ENCODE measurements at places on chromosomes 5 and 9.
A peak's percentile ranks its signal among the peaks of the same experiment; 100 is the strongest.

DNA sequence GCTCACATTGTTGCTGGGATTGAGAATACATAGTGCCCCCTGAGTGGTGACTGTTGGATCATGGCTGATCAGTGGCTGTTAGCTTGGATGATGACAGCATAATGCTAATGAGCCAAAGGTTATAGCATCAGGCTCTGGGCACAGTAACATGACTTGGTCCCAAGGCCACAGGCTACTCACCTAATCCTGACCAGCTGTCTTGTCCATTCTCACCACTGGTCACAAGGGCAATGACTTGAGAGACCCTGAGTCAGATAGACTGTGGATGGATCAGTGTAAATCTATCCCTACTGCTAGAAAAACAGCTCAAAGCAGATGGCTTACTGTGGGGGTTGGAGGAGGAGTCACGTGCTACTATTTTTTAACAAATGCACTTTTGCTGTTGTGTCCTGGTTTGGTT, 74.7 kb downstream of the AOPEP start:
- no peak for DNase-seq

DNA sequence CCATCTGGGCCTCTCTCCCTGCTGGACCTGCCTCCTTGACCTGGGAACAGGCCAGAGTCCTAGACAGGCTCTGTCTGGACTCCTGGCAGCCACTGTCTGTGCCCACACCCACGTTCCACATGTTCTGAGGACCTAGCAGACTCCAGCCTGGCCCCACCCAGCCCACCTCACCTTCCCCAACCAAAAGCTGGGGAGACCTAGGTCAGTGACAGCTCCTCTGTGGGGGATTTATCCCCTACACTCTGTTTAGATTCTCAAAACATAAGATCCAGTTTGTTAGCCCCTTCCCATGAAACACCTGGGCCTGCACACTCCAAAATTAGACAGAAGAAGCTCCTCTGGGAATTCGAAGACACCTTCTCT, 59.8 kb upstream of the ADAMTS2 start:
- DNase-seq = no peak

DNA sequence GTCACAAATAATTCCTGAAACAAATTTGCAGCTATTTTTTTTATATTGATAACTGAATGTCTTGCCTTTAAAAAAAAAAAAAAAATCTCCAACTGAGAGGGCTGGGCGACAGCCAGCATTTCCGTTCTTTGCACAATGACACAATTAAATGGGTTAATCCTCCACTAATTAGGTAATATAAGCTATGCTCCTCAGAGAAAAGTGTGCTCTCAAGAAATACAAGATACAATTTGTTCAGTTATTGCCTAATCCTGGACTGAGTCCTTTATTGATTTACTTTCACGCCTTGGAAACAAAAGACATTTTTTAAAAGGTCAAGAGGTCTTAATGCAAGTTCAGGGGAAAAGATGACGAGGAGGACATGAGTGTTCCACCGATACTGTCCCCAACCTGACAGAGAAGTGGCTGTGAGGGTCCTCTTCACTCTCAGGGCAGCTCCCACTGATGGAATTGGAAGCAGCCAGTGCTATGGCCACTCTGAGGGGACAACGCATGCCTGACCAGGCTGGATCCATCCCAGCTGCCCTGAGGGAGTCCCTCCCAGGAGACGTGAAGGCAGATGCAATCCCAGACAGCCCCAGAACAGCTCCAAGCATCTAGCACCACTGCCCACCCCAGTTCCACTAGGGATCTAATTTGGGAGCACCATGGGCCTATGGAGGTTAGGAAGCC, 220.7 kb downstream of the GNA14 start:
- no peak for DNase-seq

- DNase-seq = no peak
Observed at GRCh38 chr5:52665559-52665958, 122.2 kb upstream of the ITGA1 start.

DNA sequence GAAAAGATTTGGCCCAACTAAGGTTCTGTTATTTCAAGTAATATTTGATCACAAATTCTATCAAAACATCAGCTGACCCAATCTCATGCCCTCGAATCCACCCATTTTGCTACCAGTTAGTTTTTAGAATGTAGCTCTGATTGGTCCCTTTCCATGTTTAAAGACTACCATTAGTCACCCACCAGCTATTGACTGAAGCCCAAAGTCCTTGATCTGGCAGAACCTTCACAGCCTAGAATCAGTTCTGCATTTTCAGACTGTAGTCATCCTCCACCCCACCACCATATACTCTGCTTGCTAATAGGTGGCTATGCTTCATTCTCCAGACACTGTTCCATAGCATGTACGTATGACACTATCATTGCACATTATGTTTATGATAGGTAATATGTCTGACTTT, 182.2 kb upstream of the TARS1 start:
- DNase-seq = no peak

DNA sequence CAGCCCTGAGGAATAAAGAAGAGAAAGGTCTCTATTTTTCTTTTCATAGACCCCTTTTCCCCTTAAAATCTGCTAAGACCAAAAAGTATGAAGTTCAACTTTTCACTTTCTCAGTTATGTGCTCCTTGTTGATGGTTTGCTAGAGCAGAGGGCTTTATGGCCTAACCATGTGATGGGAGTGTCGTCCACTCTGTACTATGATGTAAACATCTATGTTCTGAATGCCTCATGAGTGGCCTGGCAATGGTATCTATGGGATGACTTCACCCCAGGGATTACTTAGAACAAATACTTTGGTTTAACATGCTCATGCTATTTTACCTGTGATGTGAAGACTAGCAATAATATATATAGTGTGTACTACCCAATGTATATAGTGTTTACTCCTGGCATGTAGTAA, 43.7 kb upstream of the MIER3 start:
- no peak for DNase-seq

- no peak for DNase-seq
Observed at GRCh38 chr9:89591274-89592212, 13.3 kb upstream of the GADD45G start.

DNA sequence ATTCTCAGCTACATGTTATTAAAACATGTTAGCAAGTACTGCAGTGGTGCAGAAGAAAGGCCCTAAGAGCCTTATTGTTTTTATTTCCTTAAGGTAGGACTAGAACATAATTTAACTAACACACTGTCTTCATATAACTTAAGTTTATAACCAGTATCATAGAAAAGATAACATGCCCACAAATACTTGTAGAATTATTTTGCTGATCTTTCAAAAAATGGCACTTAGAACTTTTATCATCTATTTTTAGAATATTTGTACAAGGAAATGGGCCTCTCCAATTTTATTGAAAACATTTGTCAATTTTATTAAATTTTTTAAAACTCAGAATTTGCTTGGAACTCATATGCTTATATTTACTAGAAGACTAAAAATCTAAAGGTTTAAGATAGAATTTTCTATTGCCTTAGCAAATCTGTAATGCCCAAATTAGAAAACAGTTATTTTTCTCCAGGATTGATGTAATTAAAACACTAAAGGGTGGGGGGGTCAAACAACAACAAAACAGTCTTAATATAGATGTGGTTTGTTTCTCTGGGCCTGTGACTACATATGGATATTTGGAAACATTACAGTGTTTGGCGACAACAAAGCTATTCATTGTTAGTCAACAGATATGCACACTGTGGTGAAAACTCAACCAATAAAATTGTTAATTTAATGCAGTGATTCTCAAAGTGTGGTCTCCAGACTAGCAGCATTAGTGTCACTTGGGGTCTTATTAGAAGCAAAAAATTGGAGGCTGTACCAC, 360.4 kb downstream of the PDE4D start:
- DNase-seq = no peak

DNA sequence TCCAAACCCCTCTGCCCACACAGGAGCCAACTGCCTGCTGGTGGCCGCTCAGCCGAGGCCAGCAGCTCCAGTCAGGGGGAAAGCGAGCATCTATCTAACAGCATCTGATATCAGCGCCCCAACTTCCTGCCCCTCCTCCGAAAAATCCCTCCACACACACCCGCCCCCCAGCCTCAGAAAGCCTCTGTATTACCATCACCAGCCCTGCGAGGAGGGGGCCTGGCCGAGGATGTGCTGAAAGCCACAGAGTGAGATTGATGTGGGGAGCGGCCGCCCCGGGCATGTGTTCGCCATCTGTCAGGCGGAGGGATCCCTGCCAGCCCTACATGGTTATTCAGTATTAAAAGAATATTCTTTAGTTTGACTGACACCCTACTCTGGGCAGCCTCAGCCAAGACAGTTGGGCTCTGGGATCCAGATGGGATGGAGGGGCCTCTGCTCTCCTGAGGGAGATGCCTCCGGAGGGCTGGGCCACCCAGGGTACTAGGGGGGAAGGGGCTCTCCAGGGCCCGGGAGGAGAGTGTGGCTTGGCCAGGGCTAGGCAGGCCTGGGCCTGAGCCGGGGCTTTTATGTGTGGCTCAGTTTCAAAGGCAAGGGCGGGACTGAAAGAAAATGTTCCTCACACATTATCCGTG, 98.0 kb downstream of the HSD17B3 start:
- DNase-seq = no peak

- DNase-seq = no peak
Observed at GRCh38 chr5:126514558-126515141, 80.4 kb downstream of the ALDH7A1 start.

- DNase-seq = no peak
Observed at GRCh38 chr5:103452666-103453065, 109.9 kb downstream of the NUDT12 start.

- no peak for DNase-seq
Observed at GRCh38 chr9:20242510-20243189, 379.6 kb downstream of the MLLT3 start.

DNA sequence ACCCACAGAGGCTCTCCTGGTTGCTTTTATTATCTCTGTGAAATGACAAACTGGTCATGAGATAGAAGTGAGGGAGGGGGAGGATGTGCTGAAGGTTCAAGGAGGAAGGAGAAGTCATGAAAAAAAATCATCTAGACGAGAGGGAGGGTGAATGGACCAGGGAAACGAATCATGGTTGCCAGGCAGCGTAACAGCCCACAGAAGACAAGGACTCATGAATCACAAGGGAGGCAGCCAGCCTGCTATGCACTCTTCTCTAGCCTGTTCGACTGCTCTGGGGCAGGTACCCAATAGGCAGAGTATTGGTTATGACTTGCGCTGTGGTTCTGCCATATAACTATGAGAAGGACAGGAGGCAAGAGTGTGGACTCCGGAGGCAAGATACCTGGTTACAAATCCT, 475.2 kb downstream of the CDK5RAP2 start:
- DNase-seq = no peak

DNA sequence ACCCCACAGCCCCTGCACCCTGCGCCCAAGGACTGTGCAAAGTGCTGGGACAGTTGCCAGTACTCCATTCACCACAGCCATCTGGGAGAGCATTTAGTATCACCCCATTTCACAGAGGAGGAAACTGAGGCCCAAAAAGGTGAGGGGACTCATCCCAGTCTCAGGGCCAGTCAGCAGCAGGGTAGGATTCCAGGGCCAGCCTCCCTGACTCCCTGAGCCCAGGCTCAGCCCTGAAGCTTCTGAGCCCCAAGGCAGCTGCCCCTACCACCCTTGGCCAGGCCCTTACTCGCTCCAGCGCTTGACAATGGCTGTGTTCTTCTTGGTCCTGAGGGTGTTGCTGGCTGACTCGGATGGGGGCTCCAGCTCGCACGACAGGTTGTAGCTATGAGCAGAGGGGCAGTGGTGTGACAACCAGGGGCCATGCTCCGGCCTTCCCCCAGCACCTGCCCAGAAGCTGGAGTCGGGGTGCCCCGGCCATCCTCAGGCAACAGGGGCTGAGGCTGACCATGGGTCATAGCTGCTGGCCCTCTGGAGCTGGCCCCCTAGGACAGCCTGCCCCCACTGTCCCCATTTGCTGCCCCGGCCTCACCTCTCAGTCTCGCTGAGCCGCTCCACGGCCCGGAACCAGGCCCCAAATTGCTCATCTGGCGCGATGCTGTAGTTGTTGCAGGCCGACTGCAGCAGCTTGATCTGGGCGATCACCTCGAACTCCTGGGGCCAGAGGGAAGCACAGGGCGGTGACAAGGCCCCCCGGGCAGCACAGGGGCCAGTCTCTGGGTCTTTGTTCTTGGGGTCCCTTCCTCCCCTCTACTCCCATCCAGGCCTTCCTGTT, 18.6 kb downstream of the RALGDS start:
- DNase-seq = no peak

DNA sequence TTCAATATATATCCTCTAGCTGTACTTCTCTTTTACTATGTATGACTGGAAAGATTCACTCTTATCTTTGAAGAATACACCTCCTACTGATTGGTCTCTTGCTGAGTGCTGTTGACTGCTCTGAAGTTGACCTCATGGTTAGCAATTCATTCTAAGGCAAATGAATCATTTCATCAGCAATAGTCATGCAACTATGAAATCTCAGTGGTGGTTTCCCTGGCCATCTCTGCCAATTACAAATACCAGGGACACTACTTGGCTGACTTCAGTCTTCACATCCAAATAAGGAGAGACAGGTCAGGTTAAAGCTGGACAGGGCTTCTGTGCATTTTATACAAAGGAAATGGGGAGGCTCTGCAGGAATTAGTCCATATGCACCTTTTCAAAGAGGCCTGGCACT, 333.5 kb upstream of the ACTBL2 start:
- DNase-seq = peak; percentile 29

DNA sequence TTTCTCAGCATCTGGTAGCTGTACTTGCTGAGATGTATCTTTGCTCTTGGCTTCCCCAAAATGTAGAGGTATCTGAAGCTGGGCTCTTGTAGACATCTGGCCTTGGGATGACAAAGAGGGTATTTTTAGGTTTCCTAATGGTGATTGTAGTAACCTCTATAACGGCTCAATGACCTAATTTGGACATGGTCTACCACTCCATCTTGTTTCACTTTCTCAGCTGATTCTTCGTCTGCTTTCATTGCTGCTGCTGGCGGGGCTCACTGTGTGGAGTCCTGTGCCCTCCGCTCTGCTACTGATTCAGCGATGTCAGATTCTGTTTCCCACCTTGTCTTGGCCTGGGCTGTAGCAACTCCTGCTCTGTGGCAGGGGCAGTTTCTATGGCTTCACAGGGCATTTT, 12.7 kb upstream of the MARCHF11 start:
- no peak for DNase-seq

DNA sequence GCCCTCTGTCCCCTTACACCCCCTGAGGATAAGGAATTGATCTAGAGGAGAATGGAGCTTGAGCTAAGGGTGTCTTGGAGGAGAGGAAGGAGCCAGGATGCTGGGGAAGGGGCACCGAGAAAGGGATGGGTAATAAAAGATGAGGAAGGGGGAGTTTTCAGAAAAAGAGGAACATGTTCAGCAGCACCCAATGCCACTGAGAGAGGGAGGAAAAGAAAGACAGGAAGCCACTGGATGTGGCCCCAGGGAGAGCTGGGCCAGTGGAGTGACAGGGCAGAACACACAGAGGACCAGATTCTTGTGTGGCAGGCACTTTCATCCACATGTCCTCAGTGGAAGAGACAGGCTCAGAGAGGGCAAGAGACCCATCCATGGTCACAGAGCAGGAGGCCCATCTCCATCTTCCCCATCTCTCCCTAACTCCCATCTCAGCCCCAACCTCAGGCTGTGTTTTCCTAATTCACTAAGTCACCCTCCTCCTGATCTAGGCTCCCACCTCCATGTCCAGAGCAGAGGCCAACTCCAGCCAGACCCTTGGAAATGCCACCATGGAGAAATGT, 7.2 kb downstream of the PFN3 start:
- DNase-seq = no peak

- DNase-seq = peak; percentile 76
Observed at GRCh38 chr9:83649080-83649479, 26.1 kb downstream of the IDNK start.

All from H54 (cell line).